ENCODE measurements at places on chromosomes 11 and 22. TPM values are rescaled to one million over a fixed set of nuclear protein-coding genes. Genes with fewer than 3 reads are reported as not detected.

BBOX1 gene
- polyA plus RNA-seq = not detected

GLB1L2 gene
- 0.18 TPM for polyA plus RNA-seq

C11orf65 gene
- 0.18 TPM for polyA plus RNA-seq

FAR1 gene
- 37.5 TPM for polyA plus RNA-seq

CLTCL1 gene
- 14.0 TPM for polyA plus RNA-seq

UBQLNL gene
- polyA plus RNA-seq = 0.31 TPM

C11orf91 gene
- not detected for polyA plus RNA-seq

ARHGAP42 gene
- polyA plus RNA-seq = 1.0 TPM

FAM227A gene
- 1.0 TPM for polyA plus RNA-seq

OR51B5 gene
- polyA plus RNA-seq = 0.05 TPM

BARX2 gene
- polyA plus RNA-seq = not detected

DNA sequence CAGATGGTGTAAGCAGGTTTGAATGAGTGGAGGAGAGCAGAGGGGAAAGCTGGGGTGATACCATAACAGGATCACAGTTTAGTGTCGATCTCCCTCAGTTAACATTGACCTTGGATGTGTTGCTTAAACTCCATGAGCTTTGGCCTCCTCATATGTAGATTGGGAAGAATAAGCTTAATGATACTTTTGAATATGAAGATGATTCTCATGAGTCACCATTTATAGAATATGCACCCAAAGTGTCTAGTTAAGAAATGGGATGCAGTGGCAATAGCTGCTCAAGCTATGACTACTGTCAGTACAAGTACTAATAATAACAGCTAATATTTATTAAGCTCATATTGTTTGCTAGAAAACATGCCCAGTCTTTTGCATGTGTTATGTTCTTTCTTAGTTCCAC is 236.2 kb upstream of the KIRREL3 start:
- no peak for DNase-seq

GRCh38 chr22:29166180-29166579 is 39.5 kb upstream of the EMID1 start:
- no peak for DNase-seq

DNA sequence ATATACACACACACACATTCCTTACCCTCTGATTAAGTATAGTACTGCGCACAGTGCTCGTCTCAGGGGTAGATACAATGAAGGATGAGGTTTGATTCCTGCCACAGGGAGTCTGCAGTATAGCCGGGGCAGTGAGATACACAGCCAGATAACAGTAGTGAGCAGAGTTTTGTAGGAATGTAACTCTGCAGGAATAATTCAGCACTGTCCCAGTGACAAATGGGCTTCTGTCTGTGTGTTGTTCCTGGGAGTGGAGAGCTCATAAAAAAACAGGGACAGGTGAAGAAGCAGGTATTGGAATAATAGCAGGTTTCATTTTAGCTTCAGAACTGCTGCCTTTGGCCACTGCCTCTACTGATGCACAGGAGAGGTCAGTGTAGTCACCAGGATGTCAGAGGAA is 85.3 kb upstream of the OR9Q1 start:
- DNase-seq = no peak

GRCh38 chr11:95304777-95305176 is 73.8 kb upstream of the SESN3 start:
- no peak for DNase-seq

DNA sequence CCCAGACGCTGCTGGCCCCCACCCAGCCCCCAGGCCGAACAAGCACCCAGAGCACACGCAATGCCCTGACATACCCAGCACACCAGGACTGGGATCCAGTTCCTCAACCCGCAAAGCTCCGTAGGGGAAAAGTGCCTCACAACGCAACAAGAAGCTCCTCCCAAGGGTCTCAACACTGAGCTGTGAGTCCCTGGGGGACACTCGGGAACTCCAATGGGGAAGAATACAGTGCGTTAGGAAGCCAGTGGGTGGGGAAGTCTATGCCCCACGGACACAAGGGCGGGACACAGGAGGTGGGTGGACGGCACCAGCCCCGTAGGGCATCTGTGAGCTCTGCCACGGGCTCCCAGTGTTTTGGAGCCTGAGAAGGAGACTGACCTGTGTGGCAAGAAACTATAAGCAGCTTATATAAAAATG is 1.6 kb downstream of the DEAF1 start:
- no peak for DNase-seq

DNA sequence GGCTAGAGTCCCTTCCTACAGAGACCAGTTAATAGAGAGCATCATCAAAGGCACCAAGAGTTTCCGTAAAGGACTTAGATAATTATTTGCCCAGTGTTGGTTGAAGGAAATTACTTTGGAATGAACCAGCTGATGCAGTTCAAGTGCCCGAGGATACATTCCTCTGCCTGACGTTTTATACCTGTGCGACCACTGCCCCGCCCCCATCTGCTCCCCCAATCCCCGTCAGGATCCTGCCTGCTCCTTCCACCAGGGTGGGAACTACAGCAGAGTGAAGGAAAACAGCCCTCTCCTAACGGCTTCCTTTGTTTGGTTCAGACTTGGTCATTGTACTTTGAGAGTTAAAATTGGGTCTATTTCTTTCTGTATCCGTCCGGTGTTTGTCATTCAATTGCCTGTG is 761.5 kb downstream of the NTM start:
- DNase-seq = no peak

DNA sequence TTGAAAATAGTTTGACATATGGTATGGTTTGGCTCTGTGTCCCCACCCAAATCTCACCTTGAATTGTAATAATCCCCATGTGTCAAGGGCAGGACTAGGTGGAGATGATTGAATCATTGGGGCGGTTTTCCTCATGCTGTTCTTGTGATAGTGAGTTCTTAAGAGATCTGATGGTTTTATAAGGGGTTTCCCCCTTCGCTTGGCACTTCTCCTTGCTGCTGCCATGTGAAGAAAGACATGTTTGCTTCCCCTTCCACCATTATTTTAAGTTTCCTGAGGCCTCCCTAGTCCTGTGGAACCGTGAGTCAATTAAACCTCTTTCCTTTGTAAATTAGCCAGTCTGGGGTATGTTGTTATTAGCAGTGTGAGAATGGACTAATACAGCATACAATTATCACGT is 7.7 kb downstream of the KCTD21 start:
- DNase-seq = no peak

GRCh38 chr22:23175817-23176644 is 4.3 kb upstream of the BCR start:
- DNase-seq = no peak

GRCh38 chr11:61636676-61637075 is 43.5 kb upstream of the DAGLA start:
- no peak for DNase-seq

DNA sequence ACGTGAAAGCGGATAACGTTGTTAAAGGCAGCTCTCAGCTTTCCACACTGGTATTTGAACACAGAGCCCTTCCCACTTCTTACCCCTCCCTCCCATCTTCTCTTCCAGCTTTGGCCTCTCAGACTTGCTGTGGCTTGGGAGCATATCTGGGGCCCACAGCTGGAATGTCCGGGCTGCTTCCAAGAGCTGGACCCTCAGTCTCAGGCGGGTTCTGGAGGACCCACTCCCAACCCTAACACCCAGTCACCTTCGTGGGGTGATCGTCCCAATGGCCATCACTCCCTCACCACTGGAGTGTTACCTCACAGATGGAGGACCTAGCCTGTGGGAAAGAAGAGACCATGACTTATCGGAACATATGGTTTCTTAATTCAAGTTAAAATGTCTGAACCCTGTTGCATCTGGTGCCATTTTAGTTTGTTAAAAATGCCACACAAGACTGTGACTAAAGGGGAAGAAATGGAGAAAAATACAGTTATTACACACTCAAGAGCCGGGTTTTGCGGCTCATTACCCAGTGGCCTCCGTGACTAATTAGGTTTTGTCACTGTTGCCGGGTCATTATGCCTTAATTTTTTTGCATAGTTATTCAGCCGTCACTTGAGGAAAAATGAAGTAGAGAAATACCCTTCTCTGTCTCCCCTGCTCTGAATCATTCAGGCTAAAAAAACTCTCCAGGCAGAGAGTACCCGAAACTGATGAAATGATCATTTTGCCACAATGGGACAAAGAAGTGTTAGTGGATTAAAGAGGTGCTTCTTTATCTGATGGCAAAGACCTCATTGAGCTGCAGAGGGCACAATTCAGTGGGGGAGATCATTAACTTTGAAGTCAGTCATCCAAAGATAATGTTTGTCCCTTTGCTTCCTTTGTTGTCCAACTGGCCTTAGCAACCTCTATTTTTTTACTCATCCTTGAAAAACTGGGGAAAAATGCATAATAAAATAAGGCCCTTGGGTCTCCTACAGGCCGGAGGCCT is 87.2 kb upstream of the HTATIP2 start:
- DNase-seq = no peak

GRCh38 chr11:119747868-119748660 is 19.1 kb upstream of the NECTIN1 start:
- DNase-seq = no peak

DNA sequence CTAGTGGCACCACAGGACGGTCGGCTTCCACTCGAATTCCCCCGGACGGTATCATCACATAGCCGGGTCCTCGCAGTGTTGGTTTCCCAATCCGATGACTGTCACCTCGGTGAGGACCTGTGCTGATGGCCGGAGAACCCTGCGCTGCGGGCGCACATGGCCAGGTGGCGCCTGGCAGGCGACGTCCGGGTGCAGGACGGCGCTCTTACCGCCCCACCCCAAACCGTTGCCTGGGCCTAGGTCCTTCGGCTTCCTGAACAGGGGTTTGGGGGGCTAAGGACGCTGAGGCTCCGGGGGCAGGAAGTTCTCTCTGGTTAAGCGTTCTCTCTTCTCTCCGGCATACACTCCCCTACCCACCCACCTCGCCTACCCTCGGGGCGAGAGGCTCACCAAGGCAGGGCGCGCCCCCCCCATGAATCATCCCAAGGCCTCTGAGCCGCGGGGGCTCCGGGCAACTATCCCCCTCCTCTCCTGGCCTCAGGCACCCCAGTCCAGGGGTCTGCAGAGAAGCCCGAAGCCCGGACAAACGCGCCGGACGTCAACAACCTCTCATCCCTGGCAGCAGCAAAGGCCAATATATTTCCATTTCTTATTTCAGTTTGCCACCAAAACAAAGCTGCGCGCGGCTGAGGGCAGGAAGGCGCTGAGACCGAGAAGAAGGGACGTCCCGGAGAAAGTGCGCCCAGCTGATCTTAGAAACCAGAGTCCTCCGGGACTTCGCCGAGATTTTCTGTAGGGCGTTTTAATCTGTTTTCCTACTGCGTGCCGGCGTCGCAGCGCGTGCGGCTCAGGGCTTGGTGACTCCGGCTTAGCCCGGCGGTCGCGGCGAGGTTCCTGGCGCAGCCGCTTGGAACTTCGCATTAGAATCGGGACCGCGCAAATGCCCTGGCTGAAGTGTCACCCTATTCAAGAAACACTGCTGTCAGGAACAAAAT is 5.6 kb downstream of the ALX4 start:
- DNase-seq = no peak

- DNase-seq = no peak
Measured at GRCh38 chr11:12216671-12217374, 106.4 kb downstream of the MICAL2 start.

Data from BJ (cell line).